ENCODE measurements at places on chromosomes 12 and 14.

GRCh38 chr12:123268850-123269249 is 2.8 kb downstream of the CDK2AP1 start:
- DNase-seq = no peak

- peak; percentile 9 for DNase-seq
Measured at GRCh38 chr14:66709291-66709690, 201.3 kb downstream of the GPHN start.

DNA sequence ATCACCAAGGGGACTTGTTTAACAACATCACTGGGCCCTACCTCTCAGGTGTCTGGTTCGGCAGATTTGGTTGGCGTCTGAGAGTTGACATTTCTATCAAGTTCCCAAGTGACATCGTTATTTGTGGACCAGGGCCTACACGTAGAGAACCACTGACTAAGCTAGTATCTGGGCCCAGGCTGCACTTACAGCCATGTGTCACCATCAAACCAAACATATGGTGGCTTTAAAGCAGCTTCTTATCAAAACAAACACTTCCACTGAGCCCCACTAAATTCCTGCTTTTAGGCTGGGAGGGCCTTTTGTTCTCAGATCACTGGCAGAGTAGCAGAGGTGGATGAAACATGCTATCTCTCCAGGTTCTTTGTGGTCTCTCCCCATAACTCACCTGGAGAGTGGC is 220.5 kb downstream of the PELI2 start:
- no peak for DNase-seq

DNA sequence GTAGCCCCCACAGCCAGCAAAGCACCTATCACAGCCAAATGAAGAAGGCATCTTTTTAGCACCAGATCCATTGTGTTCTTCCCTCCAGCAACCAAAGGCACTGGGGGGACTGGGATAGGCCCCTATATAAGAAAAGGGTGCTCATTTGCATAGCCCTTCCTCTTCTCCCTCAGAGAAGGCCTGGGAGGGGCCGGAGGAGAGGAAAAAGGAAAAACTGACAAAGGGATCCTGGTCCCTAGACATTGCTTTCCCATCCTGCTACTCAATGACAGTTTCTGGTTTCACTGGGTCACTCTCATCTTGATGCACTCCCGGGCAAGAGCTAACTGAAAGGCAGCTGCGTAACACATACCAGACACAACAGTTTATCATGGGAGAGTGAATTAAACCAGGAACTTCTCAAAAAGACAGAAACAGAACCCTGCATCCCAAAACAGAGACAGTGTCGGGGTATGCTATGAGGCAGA is at the start of gene PMEL:
Gene PMEL (minus strand): TSS at position 102 of the 467 bp plus-strand sequence. CDS start 31 bp downstream, at position 71.
- no peak for DNase-seq

GRCh38 chr12:26845057-26845666 is 12.2 kb upstream of the ITPR2 start:
- DNase-seq = peak; percentile 56

- DNase-seq = no peak
Measured at GRCh38 chr12:45184147-45184963, 31.5 kb upstream of the ANO6 start.

- DNase-seq = no peak
Measured at GRCh38 chr12:56487448-56488040, 417 bp downstream of the GLS2 start.

DNA sequence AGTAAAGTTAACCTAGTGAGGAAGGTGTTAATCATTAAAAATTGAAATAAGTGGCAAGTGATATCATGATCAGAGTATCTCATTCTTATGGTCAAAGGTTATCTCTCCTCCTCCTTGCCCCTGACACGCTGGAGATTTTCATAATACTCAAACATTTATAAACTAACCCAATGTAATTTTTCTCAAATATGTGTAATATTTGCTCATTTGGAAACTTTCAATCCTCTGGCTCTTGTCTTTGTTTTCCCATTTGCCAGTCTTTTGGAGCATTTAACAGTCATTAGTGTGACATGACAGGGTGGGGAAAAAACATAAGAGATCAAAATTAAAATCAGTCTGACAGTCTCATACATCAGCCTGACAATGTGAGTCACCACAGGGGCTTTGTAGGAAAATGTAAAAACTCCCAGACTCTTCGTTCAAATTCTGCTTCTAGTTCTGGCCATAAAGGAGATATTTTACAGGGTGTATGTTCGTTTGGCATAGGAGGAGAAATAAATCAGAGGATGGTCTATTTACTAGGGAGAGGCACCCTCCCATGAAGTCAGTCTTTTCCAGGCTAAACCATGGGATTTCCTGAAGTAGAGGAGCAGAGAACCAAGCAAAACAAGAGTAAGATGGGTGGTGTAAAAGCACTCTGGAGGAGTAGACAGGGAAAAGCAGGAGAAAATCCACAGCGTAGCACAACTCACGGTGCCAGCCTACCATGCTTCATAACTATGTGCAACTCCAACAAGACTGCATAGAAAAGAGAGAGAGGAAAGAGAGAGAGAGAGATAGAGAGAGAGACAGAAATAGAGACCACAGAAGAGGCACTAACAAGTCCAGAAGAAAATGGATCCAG is 369.2 kb upstream of the PDE3A start:
- DNase-seq = no peak

DNA sequence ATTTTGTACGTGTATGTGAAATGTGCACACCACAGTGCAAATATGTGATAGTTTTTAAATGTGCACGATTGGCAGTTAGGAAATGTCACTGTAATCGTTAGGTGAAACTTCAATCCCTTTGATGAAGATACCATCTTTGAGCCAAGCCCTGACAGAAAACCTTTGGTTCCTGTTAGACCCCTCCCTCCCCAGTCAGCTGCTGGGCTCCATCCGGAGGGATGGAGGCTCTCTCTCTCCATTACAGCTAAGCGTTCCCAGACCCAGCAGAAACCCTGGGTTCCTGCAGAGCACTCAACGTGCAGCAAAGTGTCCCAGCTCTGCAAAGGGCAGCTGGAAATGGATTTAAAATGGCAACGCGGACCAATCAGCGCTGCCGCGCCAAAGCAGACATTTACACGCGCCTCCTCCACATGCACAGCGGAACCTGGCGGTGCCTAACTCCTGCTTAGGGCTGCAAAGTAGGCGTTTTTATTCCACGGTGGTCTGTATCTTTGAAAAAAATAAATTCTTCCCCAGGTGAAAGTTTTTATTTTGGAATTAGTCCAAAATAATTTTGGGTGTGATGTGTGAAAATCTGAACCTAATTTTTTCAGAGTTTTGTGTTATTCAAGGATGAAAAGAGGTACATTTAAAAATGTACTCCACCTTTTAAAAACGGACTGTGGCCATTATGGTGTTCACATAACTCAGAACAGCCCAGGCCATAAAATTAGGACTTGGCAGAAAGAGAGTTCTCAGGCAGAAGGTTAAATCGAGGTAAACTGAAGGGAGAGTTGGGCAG is 1.4 kb upstream of the HMGA2 start:
- no peak for DNase-seq

GRCh38 chr12:27177706-27178105 is 66.4 kb upstream of the STK38L start:
- DNase-seq = peak; percentile 90

DNA sequence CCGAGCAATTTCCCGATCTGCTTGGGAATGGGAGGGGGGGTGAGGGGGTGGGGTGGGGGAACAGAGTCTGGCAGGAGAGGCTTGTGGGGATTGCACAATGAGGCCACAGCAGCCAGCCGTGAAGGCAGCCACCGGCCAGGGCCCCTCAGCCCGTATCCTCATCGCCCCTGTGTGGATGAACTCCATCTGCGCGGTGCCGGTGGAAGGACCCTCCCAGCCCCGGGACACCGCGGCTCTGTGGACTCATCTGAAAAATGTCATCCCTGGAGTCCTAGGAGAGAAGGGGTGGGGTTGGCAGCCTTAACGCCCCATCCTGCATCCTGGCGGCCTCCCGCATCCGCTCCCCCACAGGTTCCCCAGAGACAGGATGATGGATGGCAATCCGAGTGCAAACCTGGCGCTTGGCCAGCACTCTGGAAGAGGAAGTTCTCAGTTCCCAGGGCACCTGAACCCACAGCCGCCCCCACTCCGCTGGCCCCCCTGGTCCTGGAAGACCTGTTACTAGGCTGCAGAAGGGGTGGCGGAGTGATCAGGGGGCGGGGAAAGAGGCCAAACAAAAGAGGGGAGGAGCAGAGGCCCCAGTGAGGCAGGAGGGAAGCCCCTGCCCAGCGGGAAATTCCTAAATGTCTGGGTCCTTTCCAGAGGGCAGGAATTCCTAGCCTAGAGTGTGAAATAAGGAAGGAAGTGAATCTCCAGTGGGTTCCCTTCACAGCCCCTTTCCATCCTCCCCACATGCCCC is 1.2 kb upstream of the TNFAIP2 start:
- DNase-seq = peak; percentile 60

- DNase-seq = no peak
Measured at GRCh38 chr14:24858684-24859083, 191.3 kb downstream of the STXBP6 start.

- no peak for DNase-seq
Measured at GRCh38 chr12:53735556-53735955, 8.3 kb upstream of the CALCOCO1 start.

DNA sequence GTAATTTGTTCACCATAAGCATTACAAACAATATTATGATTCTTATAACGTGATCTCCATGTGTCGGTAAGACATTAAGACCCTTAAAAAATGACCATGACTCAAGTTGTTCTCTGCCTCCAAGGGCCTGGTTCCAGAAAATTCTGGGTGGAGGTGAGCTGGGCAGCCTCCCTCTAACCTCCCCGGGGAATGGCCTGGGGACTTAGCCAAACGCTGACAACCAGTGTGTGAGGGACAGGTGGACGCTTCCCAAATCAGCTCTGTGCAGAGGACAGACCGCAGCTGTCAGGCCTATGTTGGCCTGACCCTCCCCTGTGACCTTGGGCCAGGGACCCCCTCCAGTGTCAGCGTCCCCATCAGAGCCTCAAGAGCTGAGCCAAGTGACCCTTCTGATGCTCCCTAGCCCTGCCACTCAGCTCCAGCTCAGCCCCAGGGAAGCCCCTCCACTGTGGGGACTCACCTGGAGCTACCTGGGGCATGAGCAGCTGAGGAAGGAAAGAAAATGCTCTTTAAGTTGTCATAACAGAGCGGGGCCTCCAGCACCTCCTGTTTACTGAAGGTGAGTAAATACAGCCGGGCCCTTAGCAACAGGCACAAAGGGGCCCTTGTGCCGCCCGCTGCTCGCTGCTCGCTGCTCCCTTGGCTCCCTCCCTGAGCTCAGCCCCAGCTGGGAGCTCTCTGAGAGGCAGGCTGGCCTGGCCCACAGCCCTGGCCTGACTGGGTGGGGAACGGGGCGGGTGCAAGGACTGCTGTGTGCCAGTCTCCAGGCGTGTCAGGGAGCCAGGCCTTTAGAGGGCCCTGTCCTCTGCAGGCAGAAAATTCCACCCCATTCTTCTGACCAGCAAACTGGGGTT is 116.6 kb downstream of the CALM1 start:
- DNase-seq = no peak

GRCh38 chr14:99511421-99512109 is 30.4 kb downstream of the CCNK start:
- no peak for DNase-seq

DNA sequence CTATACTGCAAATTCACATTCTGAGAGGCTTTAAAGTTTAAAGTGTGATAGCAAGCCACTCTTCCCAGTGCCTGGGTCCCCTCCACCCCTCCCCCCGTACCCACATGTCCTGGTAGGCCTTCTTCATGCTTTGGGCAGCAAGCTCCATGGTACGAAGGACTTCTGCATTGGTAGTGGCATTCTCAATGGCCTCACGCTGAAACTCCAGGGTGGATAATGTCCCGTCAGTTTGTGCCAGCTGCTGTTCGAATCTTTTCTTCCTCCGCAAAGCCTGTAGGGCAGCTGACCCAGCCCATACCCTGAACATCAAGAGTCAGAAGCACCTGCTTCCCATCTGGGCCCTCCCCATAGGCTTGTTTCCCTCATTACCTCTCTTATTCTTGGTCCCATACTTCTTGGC is 2.0 kb downstream of the CHMP4A start:
- no peak for DNase-seq

DNA sequence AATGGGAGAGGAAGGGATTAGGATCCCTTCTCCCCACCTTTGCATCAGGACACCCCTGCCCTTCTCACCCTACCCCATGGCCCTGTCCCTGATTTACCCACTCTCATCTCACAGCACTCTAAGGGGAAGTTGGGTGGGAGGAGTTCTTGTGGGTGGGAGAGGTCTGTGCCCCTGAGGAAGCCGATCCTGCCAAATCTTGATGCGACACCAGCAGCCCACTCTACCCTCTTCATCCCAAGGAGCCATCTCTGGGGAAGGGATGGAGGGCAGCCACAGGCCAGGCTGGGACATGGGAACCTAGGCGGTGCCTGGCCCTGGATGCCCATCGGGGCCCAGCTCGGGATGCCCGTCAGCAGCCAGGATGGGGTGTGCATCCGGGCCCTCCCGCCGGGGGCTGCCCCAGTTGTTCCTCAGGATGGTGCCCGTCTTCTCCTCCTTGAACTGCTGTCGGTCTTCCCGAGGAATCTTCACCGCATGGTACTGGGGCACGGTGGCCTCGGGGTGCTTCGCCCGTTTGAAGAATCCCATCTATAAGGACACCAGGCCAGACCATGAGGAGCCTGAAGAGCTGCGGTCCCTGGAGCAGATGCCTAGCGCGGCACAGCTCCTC is 22.8 kb downstream of the ITGA7 start:
- DNase-seq = no peak
